ENCODE measurements at places on chromosomes 7 and 10. TPM values are rescaled to one million over a fixed set of nuclear protein-coding genes. Genes with fewer than 3 reads are reported as not detected.

Gene CREM
- 87.0 TPM for total RNA-seq

Gene PTPN20
- 0.28 TPM for total RNA-seq

Gene GIMAP7
- 40.5 TPM for total RNA-seq

Gene STRIP2
- 86.6 TPM for total RNA-seq

Gene CCDC3
- total RNA-seq, result 0.07 TPM

DNA sequence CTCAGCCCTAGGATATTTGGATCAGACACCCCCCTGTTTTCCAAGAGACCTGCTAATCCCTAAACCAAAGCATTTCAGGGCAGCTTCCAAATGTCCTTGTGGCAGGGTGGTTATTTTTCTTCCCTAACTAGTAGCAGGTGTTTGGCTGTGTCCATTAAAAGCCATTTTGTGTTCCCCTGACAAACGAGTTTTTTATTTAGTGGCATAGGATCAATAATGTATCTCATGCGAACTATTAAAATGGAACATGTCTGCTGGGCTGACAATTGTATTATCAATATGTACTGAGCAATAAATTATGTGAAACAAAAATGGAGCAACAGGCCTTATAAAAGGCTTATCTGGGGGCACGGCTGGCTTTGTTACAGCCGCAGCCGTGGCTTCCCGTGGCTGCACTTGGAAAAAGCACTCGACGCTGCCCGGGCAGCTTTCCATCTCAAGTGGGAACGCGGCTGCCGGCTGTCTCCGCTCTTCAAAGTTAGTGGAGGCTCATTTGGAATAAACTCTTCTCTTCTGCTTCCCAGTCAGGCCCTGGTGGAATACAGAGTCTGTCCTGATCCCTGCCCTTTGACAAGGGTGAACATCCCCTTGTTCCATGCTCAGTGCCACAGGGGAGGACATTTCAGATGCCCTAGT, 554.3 kb downstream of the TYW1 start:
- no peak overlapping the region for H3K4me3 ChIP-seq
- no peaks in the 10 kb centered on the region for H3K4me1 ChIP-seq
- no peak overlapping the region for H3K27ac ChIP-seq
- no peaks in the 10 kb centered on the region for H3K36me3 ChIP-seq
- no peaks in the 10 kb centered on the region for H3K27me3 ChIP-seq

GRCh38 chr7:24283554-24283896, 465 bp upstream of the NPY start:
- peaks cover 3% of the 10 kb centered on the region for H3K4me1 ChIP-seq
- peak; percentile 56 for DNase-seq
- no peaks in the 10 kb centered on the region for H3K36me3 ChIP-seq
- H3K27me3 ChIP-seq, result peaks cover 57% of the 10 kb centered on the region
- no peak overlapping the region for H3K27ac ChIP-seq

DNA sequence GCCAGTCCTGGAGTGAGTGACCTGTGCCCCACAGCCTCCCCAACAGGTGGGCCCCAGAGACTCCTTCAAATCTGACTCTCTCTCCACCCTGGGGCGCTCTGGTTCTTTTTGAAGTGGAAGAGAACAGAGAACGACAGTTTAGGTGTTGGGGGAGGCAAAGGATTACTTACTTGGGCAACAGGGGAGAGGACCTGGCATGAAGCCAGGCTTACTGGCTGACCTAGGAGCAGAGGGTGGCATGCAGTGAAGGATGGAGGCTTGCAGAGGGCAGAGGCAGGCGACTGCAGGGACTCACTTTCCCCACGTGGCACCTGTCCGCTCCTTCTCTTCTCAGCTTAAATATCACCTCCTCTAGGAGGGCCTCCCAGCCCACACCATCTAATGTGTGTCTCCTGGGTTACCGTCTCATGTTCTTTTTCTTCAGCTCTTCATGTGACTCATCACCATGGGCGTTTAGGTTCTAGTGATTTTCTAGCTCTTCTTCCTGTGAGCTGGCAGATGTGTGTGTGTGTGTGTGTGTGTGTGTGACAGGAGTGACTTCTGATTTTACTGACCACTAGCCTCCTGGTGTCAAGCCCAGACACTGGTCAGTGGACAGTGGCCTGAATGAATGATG, 15.5 kb downstream of the LZTS2 start:
- H3K27me3 ChIP-seq, result peaks cover 40% of the 10 kb centered on the region
- DNase-seq, result no peak
- peaks cover 30% of the 10 kb centered on the region for H3K4me1 ChIP-seq

- H3K36me3 ChIP-seq, result no peaks in the 10 kb centered on the region
- H3K4me3 ChIP-seq, result no peak overlapping the region
- H3K27ac ChIP-seq, result no peak overlapping the region
- H3K4me1 ChIP-seq, result no peaks in the 10 kb centered on the region
Observed at GRCh38 chr7:33471636-33472242, 342.4 kb downstream of the BBS9 start.

DNA sequence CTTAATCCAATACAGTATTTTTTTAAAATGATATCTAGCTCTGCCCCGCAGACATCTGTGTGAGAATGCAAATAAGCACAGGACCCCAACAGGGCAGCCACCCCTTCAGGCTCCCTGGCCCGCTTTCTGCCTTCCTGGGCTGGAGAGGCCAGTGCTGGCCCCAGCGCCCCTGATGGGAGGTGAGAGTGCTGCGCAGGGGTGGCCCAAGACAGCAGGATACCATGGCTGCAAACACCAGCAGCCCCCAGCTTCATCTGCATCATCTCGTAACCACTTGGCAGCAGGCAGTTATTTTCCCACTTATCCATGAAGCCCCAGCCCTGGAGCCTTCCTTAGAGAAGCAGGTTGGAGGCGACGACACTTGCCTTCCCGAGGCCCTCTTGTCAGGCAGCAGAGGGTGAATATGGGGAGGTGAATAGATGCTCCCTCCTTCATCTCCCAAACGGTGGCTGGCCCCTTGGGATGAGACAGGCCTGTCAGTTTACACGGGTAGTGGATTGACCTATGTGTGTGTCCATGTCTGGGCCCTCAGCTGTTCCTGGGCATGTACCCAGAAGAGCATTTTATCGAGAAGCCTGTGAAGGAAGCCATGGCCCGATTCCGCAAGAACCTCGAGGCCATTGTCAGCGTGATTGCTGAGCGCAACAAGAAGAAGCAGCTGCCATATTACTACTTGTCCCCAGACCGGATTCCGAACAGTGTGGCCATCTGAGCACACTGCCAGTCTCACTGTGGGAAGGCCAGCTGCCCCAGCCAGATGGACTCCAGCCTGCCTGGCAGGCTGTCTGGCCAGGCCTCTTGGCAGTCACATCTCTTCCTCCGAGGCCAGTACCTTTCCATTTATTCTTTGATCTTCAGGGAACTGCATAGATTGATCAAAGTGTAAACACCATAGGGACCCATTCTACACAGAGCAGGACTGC, 71.2 kb downstream of the ALOX5 start:
- no peak for DNase-seq
- H3K27me3 ChIP-seq, result no peaks in the 10 kb centered on the region
- H3K36me3 ChIP-seq, result no peaks in the 10 kb centered on the region
- no peak overlapping the region for H3K4me3 ChIP-seq
- H3K27ac ChIP-seq, result no peak overlapping the region

- peaks cover 20% of the 10 kb centered on the region for H3K4me1 ChIP-seq
- no peak overlapping the region for H3K27ac ChIP-seq
- no peaks in the 10 kb centered on the region for H3K27me3 ChIP-seq
- no peak overlapping the region for H3K4me3 ChIP-seq
- DNase-seq, result no peak
Observed at GRCh38 chr10:95651346-95652060, 5.0 kb downstream of the ALDH18A1 start.

- peaks cover 84% of the 10 kb centered on the region for H3K27me3 ChIP-seq
- H3K36me3 ChIP-seq, result no peaks in the 10 kb centered on the region
- peaks cover 44% of the 10 kb centered on the region for H3K4me1 ChIP-seq
- H3K27ac ChIP-seq, result no peak overlapping the region
- H3K4me3 ChIP-seq, result peak overlapping the region; percentile 34
Observed at GRCh38 chr7:101172005-101172853, 6.9 kb upstream of the VGF start.

- H3K27me3 ChIP-seq, result no peaks in the 10 kb centered on the region
- no peak overlapping the region for H3K27ac ChIP-seq
- no peaks in the 10 kb centered on the region for H3K36me3 ChIP-seq
- peaks cover under 1% of the 10 kb centered on the region for H3K4me1 ChIP-seq
Observed at GRCh38 chr7:11166051-11166450, 192.4 kb downstream of the PHF14 start.

GRCh38 chr7:141585592-141586510, 34.6 kb downstream of the AGK start:
- H3K27ac ChIP-seq, result peak overlapping the region; percentile 94
- H3K27me3 ChIP-seq, result no peaks in the 10 kb centered on the region
- peak; percentile 65 for DNase-seq
- peaks cover 58% of the 10 kb centered on the region for H3K4me1 ChIP-seq

DNA sequence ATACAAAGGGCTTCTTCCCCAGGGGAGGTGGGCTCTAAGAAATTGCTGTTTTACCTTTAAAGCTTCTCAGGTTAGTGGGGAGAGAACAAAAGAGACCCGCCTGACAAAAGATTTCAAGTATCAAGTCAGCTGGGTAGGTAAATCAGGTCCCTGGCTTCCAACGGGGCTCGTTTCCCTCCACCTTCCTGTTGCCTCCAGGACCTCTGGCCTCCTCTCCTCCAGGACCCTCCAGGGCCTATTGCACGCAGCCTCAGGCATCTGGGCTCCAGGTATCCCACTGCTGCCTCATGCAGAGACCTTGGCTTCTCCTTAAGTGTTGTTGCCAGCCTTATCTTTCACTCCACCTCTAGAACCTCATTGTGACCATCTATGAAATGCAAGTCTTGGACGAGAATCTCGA, 2.9 kb downstream of the BNIP3 start:
- peak overlapping the region; percentile 90 for H3K4me3 ChIP-seq
- H3K36me3 ChIP-seq, result peaks cover 53% of the 10 kb centered on the region

- DNase-seq, result no peak
- H3K4me1 ChIP-seq, result no peaks in the 10 kb centered on the region
- H3K27ac ChIP-seq, result no peak overlapping the region
- no peaks in the 10 kb centered on the region for H3K36me3 ChIP-seq
Observed at GRCh38 chr10:33807531-33808359, 473.3 kb upstream of the NRP1 start.

DNA sequence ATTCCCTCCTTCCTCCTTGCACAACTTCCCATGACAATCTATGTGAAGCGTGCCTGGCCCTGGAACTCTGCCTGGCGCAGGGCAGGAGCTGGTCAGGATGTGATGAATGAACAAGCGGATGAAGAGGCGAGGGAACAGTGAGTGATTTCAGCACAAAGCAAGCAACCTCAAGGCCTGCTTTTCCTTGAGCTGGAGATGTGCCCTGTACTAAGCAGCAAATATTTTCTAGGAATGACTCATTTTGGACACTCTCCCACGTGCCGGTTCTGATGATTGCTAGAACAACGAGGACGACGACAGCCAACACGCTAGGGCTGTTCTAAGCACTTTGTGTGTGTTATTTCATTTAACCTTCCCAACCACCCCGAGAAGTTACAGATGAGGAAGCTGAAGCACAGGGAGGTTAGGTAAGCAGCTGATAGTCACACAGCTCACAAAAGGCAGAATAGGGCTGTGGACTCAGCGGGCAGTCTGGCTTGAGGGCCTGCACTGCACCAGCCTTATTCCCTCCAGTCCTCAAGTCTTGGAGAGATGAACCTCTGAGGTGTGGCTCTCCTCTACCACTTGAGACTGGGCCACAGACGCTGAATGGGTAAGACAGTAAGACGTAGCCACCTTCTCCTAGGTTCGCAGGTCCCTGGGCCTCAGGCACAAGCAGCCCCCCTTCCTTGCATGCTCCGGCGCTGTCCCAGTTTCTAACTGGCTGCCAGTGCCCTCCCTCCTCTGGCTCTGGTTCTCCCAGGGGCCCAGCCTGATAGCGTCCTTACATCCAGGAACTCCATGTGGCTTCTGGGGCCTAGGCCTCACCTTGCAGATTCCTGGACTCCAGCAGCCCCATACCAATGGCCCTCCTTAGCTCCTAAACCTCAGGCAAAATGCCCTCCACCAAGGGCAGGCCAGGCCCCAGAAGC, 59.0 kb downstream of the YKT6 start:
- H3K27ac ChIP-seq, result peak overlapping the region; percentile 64
- no peak overlapping the region for H3K4me3 ChIP-seq
- no peak for DNase-seq
- H3K4me1 ChIP-seq, result peaks cover 37% of the 10 kb centered on the region

DNA sequence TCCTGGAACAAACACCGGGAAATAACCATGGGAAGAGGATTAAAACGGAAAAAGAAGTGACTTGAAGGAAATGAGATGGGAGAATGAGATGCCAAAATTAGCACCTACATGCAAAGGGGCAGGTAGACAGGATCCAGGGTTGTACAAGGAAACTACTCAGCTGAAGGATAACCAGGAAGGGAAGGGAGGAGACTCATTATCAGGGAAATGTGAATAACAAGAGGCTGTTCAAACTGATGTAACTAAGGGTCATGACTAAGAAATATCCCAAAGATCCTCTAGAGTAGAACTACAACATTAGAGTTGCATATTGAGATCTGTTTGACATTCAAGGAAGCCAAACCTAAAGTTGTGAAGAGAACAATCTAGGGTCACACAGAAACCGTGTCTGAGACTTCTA, 166.2 kb upstream of the SP8 start:
- no peaks in the 10 kb centered on the region for H3K36me3 ChIP-seq
- DNase-seq, result no peak
- no peaks in the 10 kb centered on the region for H3K4me1 ChIP-seq
- no peak overlapping the region for H3K27ac ChIP-seq
- no peak overlapping the region for H3K4me3 ChIP-seq

DNA sequence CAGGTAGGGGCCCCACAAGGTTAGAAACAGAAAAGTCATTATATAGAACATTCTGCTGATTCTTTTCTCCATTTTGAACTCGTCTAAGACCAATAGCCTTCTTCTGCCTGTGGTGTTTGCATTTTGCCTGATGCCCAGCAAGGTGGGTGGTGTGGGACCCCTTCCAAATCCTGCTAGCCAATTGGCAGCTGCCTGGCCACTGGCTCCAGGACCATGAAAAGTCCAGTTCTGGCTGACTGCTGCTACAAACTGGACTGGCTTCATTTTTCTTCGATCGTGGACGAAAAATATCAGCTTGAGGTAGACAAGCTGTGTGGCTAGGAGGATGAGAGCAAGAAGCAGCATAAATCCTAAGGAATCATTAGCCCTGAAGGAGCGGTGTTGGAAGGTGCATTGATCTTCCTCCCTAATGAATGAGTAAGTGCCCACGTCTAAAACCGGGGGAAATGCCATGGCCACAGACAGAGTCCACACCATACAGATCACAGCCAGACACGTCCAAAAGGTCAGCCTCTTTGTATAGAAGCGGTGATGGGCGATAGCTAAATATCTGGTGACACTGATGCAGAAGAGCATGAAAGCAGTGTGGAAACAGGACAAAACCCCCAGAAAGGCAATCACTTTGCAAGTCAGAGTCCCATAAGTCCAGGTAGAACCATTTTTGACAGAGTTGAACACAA, 2.7 kb downstream of the GPR85 start:
- DNase-seq, result no peak
- peaks cover 4% of the 10 kb centered on the region for H3K4me1 ChIP-seq
- H3K36me3 ChIP-seq, result no peaks in the 10 kb centered on the region
- no peak overlapping the region for H3K27ac ChIP-seq
- no peak overlapping the region for H3K4me3 ChIP-seq

GRCh38 chr7:70761711-70762328, 370.1 kb upstream of the GALNT17 start:
- H3K27ac ChIP-seq, result no peak overlapping the region
- no peak for DNase-seq
- no peaks in the 10 kb centered on the region for H3K27me3 ChIP-seq
- no peaks in the 10 kb centered on the region for H3K36me3 ChIP-seq
- H3K4me3 ChIP-seq, result no peak overlapping the region

- H3K4me1 ChIP-seq, result peaks cover 19% of the 10 kb centered on the region
- DNase-seq, result no peak
- no peak overlapping the region for H3K4me3 ChIP-seq
- H3K36me3 ChIP-seq, result peaks cover 8% of the 10 kb centered on the region
Observed at GRCh38 chr10:60664859-60665258, 113.4 kb upstream of the CDK1 start.
